ENCODE measurements at places on chromosomes 7 and 10.
A peak's percentile ranks its signal among the peaks of the same experiment; 100 is the strongest.

GRCh38 chr7:70678621-70679251 lies 453.2 kb upstream of the GALNT17 start:
- no peak for DNase-seq

DNA sequence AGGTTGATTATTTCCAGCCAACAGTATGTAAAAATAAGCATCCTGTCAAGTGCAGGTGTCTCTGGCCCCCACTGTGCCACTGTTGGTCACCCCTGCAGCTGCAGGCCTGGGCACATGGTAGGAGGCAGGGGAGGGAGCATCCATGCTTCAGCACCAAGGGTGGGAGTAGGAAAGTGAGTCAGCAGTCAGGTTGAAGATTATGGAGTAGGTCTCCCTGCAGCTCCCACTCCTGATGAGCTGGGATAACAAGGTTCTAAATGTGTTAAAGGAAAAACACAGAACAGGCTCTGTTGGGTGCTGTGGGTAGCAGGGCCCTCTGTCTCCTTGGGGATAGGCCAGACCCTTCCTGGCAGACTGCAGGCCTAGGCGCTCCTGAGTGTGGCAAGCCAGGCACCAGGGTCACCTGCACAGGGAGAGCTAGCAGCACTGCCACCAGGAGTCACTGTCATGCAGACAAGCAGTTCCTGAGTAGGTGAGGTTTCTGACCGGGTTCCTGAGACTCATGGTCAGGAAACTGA lies 59.3 kb downstream of the NUDCD3 start:
- no peak for DNase-seq

GRCh38 chr7:66076462-66077329 lies 1.1 kb downstream of the ASL start:
- no peak for DNase-seq

GRCh38 chr7:74032191-74032490 lies 4.2 kb downstream of the ELN start:
- DNase-seq, result no peak

- DNase-seq, result no peak
Observed at GRCh38 chr10:118687472-118687871, 67.3 kb downstream of the CACUL1 start.

DNA sequence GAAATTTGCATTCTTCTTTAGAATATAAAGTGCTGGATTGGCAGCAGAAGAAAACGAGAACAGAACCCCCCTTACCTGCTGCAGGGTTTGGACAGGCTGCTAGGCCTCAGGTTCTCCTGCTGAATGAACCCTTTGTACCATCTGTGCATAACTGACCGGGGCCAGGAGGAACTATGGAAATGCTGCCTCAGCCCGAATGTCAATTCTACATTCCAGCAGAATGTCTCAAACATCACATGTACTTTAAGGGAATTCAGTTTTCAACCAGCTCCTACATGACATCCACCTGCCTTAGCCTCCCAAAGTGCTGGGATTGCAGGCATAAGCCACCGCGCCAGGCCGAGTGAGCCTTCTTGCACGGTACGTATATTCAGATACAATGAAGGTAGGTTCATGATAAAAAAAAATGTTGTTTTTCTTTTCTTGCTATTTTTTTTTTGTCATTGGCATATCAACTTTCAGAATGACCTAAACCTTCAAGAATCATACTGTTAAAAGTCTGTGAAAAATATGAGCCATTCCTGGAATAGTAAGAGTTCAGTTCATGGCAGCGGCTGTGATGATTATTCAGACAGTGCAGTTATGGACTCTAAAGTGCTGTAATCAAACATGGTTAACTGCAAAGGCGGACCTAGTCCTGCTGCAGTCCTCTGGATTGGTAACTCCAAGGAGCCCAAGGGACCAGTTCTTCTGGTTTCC lies 84.4 kb upstream of the TNS3 start:
- DNase-seq, result no peak

DNA sequence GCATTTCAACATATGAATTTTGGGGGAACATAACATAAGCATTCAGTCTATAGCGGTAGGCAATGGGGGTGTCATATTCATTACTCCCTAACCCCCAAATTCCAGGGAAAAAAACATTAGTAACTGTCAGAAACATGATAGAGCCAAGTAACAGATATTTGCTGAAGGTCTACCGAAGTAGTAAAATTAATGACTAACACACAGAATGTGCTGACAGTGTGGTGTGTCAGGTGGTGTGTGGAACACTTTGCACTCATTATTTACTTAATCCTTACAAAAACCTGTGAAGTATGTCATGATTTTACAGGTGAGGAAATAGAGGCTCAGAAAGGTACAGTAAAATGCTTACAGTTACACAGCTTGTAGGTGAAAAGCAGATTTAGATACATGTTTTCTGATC lies 85.4 kb upstream of the RHOBTB1 start:
- DNase-seq, result no peak

- DNase-seq, result no peak
Observed at GRCh38 chr7:43148161-43148731, 35.8 kb downstream of the HECW1 start.

DNA sequence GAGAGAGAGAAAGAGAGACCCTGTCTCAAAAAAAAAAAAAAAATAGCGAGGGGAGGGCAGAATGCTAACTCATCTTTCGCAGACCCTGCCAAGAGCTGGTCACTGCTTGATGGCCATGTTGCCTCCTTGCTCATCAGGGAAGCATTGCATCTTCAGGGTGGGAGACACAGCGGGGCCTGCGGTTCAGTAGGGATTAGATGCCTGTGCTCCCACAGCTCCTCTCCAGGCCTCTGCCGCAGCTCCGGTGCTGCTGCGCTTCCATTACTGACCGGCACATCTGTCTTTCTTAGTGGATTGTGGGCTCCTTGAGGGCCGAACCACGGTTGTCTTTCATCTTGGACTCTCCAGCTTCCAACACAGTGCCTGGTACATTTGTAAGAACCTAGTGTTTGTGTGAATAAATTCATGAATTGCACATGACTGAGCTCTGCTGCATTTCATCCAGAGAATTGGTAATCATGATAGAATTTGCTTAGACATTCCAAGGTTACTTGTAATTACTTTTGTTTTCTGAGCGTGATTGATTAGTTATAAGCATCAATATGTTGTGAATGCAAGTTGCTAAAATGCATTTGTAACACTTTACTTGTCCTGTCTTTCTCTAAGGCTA lies 16.8 kb downstream of the HK1 start:
- no peak for DNase-seq

DNA sequence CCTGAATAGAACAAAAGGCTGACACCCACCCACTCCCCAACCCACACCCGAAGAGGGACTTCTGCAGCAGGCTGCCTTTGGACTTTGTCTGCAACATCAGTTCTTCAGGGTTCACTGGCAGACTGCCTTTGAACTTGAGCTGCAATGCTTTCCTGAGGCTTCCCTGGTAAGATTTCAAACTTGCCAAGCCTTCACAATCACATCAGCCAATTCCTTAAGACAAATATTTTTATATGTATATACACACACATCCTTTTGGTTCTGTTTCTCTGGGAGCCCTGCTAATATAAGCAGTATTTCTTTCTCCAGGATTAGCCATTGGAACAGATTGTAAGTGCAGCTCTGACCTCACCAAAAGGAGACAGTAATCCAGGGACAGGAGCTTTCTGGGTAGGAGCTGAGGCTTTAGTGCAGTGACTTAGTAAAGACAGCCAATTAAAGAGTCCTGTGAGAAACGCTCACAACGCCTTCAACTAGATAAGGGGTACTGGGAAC lies 55.6 kb upstream of the KMT2E start:
- no peak for DNase-seq

- no peak for DNase-seq
Observed at GRCh38 chr10:8183241-8183704, 128.8 kb downstream of the GATA3 start.

GRCh38 chr10:44416936-44417335 lies 32.0 kb upstream of the CXCL12 start:
- no peak for DNase-seq

DNA sequence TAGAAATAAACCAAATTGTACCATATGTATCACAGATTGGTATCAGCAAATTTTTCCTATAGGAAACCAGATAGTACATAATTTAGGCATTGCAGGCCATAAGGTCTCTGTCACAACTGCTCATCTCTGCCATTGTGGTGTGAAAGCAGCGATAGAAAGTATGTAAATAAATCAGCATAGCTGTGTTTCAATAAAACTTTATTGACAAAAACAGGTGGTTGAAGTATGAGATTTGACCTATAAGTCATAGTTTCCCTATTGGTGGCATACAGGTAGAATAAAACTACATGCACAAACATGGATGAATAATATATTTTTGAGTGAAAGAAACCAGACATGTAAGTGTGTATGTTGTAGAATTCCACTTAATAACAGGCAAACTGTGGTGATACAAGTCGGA lies 1454.9 kb downstream of the REEP3 start:
- DNase-seq, result no peak

GRCh38 chr7:7895754-7896153 lies 72.8 kb upstream of the GLCCI1 start:
- DNase-seq, result no peak

- DNase-seq, result no peak
Observed at GRCh38 chr10:54530299-54530698, 270.7 kb downstream of the PCDH15 start.

DNA sequence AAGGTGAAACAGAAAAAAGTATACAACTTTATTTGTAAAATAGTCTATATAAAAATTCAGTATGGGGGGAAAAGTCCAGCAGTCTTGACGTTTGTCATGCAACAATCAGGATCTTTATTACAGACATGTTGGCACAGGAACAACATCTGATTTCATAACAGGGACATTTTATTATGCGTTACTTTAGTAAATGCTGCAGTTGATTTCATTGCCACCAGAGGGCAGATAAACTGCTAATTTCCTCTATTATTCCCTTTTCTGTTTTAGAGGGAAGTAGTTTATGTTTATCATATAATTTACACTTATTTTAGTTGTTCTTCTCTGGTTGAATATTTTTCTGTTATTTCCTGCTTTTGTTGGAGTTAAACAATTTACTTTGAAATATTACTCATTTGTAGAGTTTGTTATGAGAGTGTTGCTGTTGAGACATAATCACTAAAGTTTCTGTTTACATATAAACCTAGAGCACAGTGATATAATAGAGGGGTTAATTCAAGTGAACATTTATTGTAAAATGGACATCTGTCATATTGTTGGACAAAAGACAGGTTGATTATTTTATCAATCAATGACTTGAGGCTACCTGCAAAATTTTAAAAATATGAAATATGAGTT lies 3.3 kb downstream of the PLXDC2 start:
- DNase-seq, result peak; percentile 50

GRCh38 chr10:131726967-131727366 lies 173.8 kb upstream of the PPP2R2D start:
- DNase-seq, result no peak

DNA sequence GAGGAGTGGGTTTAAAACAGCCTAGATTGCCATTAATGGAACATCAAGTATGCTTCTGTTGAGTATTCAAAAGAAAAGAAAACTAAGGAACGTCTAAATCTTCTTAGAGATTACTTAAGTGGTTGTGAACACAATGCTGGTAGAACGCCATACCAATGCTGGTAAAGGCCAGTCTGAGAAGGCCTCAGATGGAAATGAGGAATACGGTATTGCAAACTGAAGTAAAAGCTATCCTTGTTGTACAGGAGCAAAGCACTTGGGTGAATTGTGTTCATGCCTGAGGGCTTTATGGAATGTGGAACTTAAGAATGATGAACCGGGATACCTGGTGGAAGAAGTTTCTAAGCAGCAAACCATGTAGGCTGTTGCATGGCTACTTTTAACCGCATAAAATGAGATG lies 208.0 kb downstream of the KCND2 start:
- DNase-seq, result no peak

- DNase-seq, result no peak
Observed at GRCh38 chr10:132943791-132944404, 1.5 kb upstream of the CFAP46 start.

DNA sequence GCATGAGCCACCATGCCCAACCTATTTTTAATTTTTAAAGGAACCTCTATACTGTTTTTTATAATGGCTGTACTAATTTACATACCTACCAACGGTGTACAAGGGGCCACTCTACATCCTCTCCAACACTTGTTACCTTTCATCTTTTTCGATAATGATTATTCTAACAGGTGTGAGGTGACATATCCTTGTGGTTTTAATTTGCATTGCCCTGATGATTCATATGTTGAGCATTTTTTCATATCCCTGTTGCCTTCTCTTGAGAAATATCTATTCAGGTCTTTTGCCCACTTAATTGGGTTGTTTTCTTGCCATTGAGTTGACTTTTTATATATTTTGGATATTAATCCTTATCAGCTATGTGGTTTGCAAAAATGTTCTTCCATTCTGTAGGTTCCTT lies 167.0 kb downstream of the CTTNBP2 start:
- no peak for DNase-seq

DNA sequence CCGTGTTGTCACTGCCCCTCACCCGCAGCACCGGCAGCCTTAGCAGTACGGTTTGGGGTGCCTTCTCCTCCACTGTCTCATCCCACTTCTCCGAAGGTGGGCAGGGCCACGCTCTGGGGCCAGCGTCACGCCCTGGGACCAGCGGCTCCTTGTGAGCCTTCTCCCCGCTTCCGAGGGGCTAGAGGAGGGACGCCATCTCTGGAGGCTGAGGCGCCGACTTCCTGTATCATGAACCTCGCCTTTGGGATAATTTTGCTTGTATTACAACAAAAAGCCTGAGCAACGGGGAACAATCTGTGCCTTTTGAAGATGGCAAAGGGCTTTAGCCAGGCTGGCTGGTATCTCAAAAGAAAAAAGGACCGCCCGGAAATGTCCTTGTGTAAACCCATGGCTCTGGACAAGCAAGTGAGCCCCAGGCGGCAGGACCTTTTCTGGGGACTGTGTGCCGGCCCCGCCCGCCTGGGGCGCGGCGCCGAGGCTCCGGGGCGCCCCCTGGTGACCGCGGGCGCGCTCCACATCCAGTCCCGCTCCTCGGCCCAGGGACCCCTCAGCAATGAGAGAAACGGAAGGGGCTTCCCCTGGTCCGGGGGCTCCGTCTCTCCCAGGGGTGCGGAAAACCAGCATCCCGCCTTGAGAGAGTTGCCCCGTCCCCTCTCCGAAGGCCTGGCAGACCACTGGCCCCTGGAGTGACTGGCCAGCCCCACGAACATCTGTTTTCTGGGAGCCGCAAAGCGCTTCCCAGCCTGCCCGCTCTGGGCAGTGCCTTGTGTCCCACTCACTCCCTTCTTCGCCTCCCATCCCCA lies 3.8 kb downstream of the DEPP1 start:
- no peak for DNase-seq

DNA sequence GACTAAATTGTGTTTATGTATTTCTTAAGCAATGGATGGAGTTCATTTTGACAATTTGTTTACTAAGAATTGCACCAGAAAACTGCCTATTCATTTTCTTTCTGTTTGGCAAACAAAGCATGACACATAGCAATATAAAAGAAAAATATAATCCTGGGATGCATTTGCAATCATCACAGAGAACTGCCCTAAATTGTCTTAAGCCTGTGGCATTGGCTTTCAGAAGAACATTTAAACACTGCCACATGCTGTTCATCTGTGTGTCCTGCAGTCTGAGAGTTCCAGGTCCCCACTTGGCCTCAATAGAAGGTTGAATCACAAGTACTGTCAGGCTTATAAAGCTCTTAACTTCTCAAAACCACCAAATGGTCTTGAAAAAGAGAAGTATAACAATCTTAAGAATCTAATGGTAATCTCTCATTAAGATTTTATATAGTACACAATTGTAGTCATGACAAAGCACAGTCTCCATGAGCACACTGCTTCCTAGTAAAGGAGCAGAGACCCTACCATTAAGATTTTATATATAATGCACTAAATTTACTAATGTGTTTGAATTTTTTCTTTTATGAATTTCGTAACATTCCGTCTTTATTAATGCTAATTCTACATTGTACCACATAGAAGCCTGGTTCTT lies 29.9 kb downstream of the RNLS start:
- DNase-seq, result no peak

GRCh38 chr10:104895541-104895940 lies 254.5 kb downstream of the SORCS3 start:
- DNase-seq, result no peak

GRCh38 chr7:30988351-30989005 lies 24.7 kb downstream of the GHRHR start:
- no peak for DNase-seq

Data from right renal pelvis (tissue), 4 donors.